ENCODE measurements at places on chromosomes 2 and 18.

DNA sequence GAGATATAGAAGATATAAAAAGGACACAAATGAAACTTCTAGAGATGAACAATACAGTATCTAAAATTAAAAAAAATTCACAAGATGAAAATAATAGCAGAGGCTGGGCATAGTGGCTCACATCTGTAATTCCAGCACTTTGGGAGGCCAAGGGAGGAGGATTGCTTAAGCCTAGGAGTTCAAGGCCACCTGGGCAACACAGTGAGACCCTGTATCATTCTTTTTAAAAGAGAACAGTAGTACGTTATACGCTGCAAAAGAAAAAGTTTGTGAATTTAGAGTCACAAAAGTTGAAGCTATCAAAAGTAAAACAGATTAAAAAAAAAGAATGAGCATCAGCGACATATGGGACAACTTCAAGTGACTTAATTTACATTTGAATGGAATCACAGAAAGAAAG lies 81.6 kb upstream of the ZFP36L2 start:
- no peak for DNase-seq

DNA sequence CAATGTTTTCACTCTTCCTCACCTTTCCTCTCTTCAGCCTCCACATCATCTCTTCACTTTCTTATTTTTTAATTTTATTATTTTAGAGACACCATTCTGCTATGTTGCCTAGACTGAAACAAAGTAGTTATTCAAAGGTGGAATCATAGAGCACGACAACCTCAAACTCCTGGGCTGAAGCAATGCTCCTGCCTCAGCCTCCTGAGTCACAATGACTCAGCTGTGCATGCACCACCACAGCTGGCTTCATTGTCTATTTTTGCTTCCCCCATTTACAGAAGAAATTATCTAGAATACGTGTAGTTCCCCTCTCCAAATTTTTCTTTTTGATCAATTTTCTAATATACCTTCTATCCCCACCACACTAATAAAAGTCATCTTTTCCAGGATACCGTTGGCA lies 911.5 kb upstream of the SOX11 start:
- no peak for DNase-seq

- no peak for DNase-seq
Observed at GRCh38 chr2:113228351-113228750, 50.4 kb downstream of the PAX8 start.

- DNase-seq = no peak
Observed at GRCh38 chr2:238915596-238915995, 67.7 kb downstream of the TWIST2 start.

DNA sequence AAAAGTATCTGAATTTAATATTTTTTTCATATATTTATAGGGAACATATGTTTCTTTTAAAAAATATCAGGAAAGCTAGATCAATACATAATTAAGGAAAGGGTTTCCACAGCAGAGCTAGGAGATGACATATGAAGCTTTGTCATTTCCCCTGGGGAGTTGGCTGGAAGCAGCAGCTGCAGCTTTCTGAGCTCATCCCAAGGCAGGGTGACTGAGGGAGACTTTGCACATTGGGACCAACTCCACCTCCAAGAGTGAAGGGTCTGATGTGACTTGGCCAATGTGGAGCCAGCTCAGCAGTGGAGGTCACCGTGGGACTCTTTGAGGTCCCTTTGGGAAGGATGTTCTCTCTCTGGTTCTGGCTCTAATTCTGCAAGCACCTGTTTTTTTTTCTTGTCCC lies 315.1 kb downstream of the RDH14 start:
- DNase-seq = no peak

GRCh38 chr18:41266616-41267015 lies 688.4 kb upstream of the PIK3C3 start:
- no peak for DNase-seq

DNA sequence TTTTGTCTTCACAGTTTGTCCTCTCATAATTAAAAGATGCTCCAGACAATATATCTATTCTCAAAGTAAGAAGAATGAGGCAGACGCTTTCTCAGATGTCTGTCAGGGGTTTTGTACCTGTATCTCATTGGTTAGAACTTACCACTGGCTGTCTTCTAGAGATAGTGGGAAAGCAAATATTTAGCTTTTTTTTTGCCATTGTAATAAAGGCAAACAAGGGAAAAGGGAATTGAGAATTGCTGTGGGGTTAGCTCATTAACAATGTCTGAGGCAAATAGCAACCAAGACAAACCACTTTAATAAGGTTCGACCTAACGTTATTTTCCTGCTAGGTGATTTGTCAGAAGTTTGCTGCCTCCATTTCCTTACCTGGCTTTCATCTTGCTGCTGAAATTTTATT lies 30.0 kb downstream of the ZNF638 start:
- no peak for DNase-seq

DNA sequence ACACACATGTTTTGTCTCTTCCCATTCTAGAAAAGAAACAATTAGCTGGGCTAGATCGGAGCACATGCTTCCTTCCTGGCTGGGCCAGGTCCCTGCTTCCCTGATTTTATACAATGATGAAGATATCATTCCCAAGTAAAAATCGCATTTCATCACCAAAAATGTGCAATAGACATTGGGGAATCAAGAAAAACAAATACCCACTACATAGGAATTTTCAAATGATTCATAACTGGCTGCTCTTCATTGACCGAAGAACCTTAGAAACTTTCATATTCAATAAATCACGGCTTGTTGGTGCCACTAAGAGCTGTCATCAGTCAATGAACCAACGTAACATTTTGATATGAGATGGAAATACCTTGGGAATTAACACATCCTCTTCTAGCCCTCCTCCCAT lies 373.6 kb upstream of the TRIB2 start:
- DNase-seq = no peak

- no peak for DNase-seq
Observed at GRCh38 chr18:45449418-45450227, 165.7 kb upstream of the SLC14A2 start.

Data from stimulated activated naive CD8-positive, alpha-beta T cell treated with anti-CD3 and anti-CD28 coated beads, Interleukin-15, Interleukin-2, amounts not matched to agents 100 U/mL and 50 U/mL, for 24 hours (primary cell).